ENCODE measurements at places on chromosomes 4 and X.

DNA sequence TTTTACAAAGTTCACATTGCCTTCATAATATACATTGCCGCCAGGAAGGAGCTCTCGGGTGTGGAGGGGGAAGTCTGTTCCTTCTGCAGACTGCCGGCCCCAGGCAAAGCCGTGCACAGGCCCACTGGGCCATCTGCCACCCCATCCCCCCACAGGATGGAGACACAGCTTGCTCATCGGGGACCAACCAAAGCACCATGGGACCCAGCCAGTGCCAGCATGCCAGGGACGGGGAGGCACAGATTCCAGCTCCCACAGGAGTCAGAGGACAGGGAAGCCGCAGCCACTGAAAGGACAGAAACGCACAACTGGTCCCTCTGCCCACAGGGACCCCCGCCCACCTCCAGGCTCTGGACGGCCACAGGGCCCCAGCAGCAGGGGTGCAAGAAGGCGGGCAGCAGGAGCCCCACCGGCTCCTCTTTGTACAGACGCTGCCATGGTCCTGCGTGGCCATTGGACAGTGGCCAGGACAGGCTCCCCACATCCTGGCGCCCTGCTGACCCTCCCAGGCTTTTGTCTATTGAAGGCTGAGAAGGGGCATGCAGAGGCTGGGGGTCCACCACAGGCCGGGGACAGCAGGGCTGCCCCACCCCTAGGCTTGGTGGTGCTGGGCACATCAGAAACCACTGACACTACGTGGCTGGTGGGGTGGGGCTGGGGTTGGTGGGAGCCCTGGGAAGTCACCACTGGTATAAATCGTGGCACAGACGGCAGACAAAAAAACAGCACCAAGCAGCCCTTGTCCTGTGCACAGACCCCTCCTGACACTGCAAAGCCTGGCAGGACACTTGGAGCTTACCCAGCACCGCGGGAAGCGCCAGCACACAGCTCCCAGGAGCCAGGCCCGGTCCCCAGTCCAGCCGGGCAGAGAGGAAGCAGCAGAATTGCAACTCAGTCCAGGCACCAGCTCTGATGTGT lies 89.0 kb downstream of the FAM53A start:
- no peak for DNase-seq

DNA sequence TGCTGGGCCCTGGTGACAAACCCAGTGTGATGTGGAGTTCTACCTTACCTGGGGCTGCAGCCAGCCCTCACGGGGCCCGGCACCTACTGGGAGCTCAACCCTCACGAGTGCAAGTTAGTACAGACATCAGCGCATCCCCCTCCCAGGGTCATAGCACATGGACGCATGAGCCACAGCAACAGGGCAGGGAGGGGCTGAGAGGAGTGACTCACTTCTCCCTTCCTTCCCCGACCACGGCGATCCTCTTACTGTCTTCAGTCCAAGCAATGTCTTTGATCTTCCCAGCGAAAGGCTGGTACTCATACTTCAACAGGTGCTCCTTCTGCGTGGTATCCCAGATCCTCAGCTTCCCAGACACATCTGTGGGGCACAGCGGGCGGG lies 17.8 kb downstream of the WDR1 start:
- no peak for DNase-seq

- DNase-seq: no peak
Measured at GRCh38 chr4:104870495-104871233, 276.0 kb upstream of the TET2 start.

DNA sequence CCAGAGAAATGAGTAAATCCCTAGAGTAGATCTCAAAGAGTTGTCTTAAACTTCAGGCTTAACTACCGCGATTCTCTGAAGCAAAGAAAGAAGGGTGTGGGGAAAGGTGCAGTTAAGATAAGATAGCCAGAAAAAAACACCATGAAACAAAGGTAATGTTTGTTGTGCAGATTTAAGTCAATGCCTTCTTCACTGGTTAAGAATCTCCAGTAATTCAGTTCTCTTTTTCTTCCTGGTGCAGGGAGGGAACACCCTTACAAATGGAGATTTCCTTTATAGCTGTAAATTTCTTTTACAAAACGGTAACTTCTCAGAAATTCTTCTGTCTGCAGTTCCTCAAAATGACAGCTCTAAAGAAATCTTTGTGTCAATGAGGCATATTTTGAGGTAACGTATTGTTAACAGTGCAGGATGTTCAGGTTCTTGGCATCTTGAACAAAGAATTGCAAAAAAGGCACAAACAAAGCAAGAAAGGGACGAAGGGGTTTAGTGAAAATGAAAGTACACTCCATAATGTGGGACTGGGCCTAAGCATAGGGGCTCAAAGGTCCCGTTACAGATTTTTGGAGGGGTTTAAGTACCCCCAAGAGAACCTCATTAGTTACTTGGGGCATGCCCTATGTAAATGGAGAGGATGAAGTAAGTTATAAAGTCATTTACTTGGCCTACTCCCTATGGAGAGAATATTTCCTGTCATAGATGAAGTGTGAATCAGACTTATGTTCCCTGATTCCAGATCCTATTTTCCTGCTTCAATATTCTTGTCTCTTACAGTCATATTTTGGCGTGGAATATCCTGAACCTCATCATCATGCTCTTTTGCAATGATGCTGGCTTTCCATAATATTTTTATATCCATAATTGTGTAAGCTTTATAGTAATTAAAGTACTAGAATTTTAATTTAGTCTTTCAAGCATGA lies 492.0 kb downstream of the PCDH11X start:
- DNase-seq: no peak

- DNase-seq: no peak
Measured at GRCh38 chrX:29662101-29662500, 553.3 kb upstream of the MAGEB2 start.

GRCh38 chrX:37905436-37906147 lies 58.2 kb upstream of the DYNLT3 start:
- peak; percentile 4 for DNase-seq

- no peak for DNase-seq
Measured at GRCh38 chrX:19725641-19726040, 161.8 kb downstream of the SH3KBP1 start.

GRCh38 chr4:153488006-153488891 lies 22.1 kb downstream of the TMEM131L start:
- peak; percentile 65 for DNase-seq

GRCh38 chr4:108828620-108829019 lies 65.8 kb upstream of the ETNPPL start:
- DNase-seq: no peak

DNA sequence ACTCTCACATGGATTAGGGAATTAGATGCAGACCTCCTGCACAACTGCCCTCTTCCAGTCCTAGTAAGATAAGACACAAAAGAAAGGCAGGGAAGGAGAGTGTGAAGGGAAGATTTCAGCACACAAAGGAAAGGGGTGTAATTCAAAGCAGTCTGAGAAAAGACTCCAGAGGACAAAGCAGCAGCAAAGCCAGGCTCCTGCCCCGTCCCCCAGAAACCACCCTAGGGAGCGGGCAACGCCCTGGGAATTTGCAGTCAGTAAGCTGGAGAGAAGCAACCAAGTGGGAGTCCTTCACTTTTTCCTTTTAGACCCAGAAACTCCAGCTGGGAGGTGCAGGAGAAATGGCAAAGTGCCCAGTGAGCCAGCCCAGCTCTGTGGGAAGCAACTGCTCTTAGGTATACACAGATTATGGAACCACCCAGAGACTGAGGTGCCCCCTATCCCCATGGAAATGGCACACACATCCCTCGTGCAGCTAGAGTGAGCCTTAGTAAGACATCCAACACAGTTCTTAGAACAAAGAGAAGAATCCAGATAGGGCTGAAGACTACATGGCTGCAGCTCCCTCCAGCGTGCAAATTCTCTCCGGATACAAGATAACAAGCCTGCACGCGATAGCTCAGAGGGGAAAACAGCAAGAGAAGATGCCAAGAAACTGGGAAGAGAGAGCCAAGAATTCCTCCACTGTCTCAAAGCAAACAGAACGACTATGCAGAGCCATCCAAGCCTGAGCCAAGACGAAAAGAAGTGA lies 26.5 kb upstream of the IRAK1 start:
- no peak for DNase-seq

Data from activated T-cell treated with anti-CD3 and anti-CD28 coated beads for 48 hours (primary cell).